Esophagus squamous epithelium (tissue), 5 donors: ENCODE measurements at places on chromosomes 2 and 18.

- no peak for DNase-seq
These were observed 56.1 kb downstream of the CIB4 start for GRCh38 chr2:26585100-26585499.

GRCh38 chr2:100752628-100753333 lies 67.2 kb upstream of the NPAS2 start:
- DNase-seq, result no peak

- no peak for DNase-seq
These were observed 68.7 kb upstream of the WIPF1 start for GRCh38 chr2:174666312-174666711.

DNA sequence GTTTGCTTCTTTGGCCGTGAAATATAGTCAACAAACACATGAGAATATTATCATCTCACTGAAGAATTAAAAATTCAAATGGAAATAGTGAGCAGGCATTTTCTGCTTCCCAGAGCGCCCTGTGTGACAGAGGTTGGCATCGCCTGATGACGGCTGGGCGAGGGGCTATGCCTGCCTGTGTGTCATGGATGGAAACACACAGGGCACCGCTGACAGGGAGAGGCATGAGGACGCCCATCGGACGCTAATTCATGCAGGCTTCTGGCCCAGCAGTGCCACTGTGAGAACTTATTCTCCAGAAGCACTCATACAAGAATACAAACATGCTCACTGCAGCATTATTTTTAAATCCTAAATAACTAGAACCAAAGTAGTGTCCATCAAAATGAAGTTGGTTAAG lies 61.4 kb upstream of the OTOS start:
- DNase-seq, result no peak

- no peak for DNase-seq
These were observed 89.6 kb downstream of the GBX2 start for GRCh38 chr2:236078297-236079255.

GRCh38 chr2:150487537-150488429 lies at the start of gene RND3:
Gene RND3 (minus strand): TSS chr2:150487667. CDS start chr2:150487417, 250 bp downstream.
- peak; percentile 31 for DNase-seq

GRCh38 chr2:228066126-228066798 lies 115.2 kb downstream of the SPHKAP start:
- DNase-seq, result no peak

GRCh38 chr2:33126552-33126951 lies 179.8 kb downstream of the LTBP1 start:
- DNase-seq, result no peak

GRCh38 chr18:63109802-63110201 lies 209.8 kb downstream of the BCL2 start:
- DNase-seq, result no peak

DNA sequence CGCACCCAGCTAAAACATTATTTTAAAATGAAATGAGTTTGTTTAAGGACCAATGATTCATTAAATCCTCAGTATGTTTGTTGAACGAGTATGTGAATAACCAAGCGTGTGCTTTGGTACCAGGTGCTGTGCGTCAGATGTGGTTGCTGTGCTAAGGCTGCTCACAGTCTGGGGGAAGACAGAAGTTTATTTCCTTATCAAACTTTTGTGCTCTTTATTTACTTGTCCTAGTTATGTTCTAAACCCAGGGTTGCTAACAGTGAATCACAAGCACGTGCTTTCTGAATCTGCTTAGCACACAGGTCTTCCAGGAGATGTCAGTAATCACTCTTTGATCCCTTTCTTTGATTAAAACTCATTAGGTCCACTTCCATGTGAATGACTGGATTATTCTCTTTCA lies 37.0 kb downstream of the RAPGEF4 start:
- no peak for DNase-seq

- DNase-seq, result no peak
These were observed 20.7 kb upstream of the ZDBF2 start for GRCh38 chr2:206253777-206254166.
